ENCODE measurements at places on chromosomes 16 and 17.
A peak's percentile ranks its signal among the peaks of the same experiment; 100 is the strongest.

- DNase-seq = no peak
Measured at GRCh38 chr16:72126429-72126765, 32.8 kb downstream of the DHX38 start.

DNA sequence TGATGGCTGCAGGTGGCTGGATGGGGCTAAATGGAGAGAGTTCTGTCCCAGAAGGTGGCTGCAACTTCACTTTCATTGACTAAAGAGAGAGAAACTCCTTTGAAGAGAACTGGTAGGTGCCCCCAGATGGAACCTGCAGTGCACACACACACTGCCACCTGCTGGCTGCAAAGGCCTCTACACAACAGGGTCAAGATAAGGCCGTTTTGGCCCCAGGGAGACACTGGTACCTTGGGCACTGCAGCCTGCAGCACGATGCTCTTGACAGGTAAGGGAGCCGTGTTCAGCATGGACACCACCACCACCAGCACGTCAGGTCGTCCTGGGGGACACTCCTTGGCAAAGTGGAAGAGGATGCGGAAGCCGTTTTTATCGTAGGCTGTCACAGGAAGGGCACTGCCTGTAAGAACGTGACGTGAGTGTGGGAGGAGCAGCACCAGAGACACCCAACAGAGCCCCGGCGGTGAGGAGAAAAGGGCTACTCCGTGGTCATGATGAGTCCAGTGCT, 22.7 kb downstream of the GGA3 start:
- DNase-seq = peak; percentile 59

DNA sequence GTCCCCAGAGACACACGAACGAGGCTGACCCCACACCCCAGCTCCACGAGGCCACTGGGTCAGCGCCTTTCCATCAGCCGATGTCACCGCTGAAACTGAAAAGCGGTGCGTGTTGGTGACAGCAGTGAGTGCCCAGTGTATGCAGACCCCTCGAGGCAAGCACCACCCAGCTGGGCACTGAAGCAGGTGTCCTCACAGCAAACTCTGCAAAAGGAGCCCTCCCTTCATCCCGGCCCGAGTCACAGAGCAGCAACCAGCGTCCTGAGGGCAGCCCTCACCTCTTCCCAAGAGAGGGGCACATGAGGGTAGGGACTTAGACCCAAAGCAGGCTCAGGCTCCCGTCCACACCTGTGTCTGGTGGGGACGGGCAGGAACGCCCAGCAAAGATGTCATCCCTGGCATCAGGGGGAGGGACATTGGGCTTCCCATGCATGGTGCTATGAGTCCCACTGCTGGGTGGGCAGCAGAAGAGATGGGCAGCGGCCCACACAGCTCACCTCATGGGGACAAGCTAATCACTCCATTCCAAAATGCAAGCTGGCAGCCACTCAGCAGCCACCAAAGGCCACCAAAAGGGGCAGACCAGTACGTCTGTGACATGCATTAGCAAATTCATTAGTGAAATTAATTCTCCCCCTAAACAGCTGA, 49.2 kb downstream of the RBFOX3 start:
- no peak for DNase-seq

- no peak for DNase-seq
Measured at GRCh38 chr17:50793007-50793406, 25.7 kb upstream of the ANKRD40CL start.

DNA sequence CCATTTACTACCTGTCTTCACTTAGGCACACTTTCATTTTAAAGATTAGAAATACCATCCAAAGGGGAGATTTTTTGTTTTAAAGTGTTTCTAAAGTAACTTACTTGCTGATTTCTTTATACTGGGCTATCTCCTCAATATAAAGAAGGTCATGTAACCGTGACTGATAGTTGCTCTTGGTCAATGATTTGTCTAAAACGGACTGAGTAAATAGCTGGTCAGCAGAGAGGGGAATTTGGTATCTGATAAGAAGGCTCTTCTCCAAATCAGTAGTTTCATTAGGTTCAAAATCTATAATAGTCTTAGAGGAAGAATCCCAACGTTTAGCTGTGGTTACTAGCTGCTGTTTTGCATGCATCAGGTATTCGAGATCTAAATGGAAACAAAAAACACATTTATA, 66.4 kb downstream of the HELZ start:
- no peak for DNase-seq

DNA sequence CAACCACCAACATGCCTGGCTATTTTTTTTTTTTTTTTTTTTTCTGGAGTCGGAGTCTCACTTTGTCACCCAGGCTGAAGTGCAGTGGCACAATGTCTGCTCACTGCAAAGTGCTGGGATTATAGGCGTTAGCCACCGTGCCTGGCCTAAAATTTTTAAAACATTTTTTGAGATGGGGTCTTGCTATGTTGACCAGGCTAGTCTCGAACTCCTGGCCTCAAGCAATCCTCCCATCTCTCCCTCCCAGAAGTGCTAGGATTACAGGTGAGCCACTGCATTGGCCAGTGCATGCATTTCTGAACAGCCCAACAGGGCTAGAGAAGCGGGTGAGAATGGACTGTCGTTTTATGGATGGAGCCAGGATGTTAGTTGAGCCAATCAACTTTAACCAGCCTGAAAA, 72.4 kb downstream of the ERCC4 start:
- DNase-seq = no peak

- DNase-seq = no peak
Measured at GRCh38 chr16:1526608-1527555, 6.6 kb upstream of the TMEM204 start.

GRCh38 chr16:381012-381788, 578 bp downstream of the PGAP6 start:
- no peak for DNase-seq

GRCh38 chr16:80883159-80883642, 78.8 kb upstream of the CDYL2 start:
- no peak for DNase-seq

DNA sequence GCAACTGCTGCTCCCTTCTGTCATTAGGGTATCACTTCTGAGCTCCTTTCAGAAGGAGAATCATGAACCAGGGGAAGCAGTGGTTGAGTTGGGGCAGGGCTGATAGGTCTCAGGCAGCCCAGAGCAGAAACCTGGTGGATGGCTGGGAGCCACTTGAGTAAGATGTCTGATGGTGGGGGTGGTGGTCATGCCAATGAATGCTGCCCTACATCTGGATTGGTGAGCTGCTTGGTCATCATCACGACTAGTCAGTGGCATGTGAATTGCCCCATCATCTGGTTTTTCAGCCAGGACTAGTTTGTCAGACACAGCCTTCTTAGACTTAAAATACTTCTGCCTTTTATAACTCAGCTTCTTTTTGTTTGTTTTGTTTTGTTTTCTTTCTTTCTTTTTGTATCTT, 2.6 kb downstream of the GID4 start:
- DNase-seq = no peak

DNA sequence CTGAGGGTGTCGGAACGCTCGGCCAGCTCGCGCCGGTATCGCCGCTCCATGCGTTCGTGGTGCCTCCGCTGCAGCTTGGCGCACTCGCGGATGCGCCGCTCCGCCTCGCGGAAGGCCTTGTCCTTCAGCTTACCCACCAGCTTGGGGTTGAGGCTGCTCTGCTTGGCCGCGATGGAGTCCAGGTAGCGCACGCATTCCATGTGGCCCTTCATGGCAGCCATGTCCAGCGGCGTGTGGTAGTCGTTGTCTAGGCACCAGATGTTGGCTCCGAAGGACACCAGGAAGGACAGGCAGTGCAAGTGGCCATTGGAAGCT, 2.8 kb downstream of the USH1G start:
- no peak for DNase-seq

DNA sequence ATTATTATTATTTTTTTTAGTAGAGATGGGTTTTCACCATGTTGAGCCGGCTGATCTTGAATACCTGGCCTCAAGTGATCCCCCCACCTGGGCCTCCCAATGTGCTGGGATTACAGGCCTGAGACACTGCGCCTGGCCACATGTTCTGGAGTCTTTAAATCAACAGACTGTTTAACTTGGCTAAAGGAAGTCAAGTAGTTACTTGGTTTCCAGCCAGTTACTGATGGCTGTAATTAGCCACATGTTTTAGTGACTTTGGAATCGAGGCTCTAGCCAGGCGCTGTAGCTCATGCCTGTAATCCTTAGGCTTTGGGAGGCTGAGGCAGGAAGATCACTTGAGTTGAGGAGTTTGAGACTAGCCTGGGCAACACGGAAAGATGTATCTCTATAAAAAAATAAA, 699.2 kb upstream of the RBFOX1 start:
- no peak for DNase-seq

Measured in activated naive CD8-positive, alpha-beta T cell treated with anti-CD3 and anti-CD28 coated beads for 36 hours (primary cell).